ENCODE measurements at places on chromosomes 2 and 18. TPM values are rescaled to one million over a fixed set of nuclear protein-coding genes. Genes with fewer than 3 reads are reported as not detected.

Gene SLC23A3
- polyA plus RNA-seq = 4.7 TPM

Gene PXDN
- 10.6 TPM for polyA plus RNA-seq

Gene LOXHD1
- not detected for polyA plus RNA-seq

Gene DPYSL5
- not detected for polyA plus RNA-seq

Gene KLHL14
- not detected for polyA plus RNA-seq

Gene VWA3B
- polyA plus RNA-seq = not detected

Gene RAB6C
- not detected for polyA plus RNA-seq

Gene CD226
- 0.15 TPM for polyA plus RNA-seq

Gene PLEKHH2
- 2.9 TPM for polyA plus RNA-seq

Gene TRABD2A
- 0.23 TPM for polyA plus RNA-seq

Gene RSAD2
- 1.7 TPM for polyA plus RNA-seq

Gene AKAIN1
- not detected for polyA plus RNA-seq

Gene NCL
- polyA plus RNA-seq = 186 TPM

Gene ADAM23
- 1.5 TPM for polyA plus RNA-seq

Gene RTP5
- not detected for polyA plus RNA-seq

Gene UGT1A6
- polyA plus RNA-seq = not detected

Gene LRATD1
- 1.9 TPM for polyA plus RNA-seq

Gene WDR12
- polyA plus RNA-seq = 4.3 TPM

Gene SATB2
- 1.9 TPM for polyA plus RNA-seq

Gene POTEI
- polyA plus RNA-seq = not detected

Gene SLC38A11
- polyA plus RNA-seq = 0.63 TPM

Gene STARD6
- not detected for polyA plus RNA-seq

Gene C2orf92
- polyA plus RNA-seq = 36.3 TPM

Gene HNRNPLL
- 15.9 TPM for polyA plus RNA-seq

Gene HOXD1
- polyA plus RNA-seq = 1.0 TPM

Gene ANKRD12
- polyA plus RNA-seq = 7.6 TPM

Gene IL36G
- not detected for polyA plus RNA-seq

Gene MALT1
- polyA plus RNA-seq = 5.9 TPM

Gene LCT
- 24.8 TPM for polyA plus RNA-seq

Gene PSTPIP2
- polyA plus RNA-seq = 2.8 TPM

Gene TLX2
- polyA plus RNA-seq = not detected

Gene REG3A
- polyA plus RNA-seq = 67.5 TPM

Gene CYRIA
- polyA plus RNA-seq = 1.9 TPM

Gene LRRC30
- not detected for polyA plus RNA-seq

Gene SERPINB3
- polyA plus RNA-seq = not detected

Gene GAL3ST2
- not detected for polyA plus RNA-seq

Gene RGPD3
- polyA plus RNA-seq = 0.20 TPM

Gene CAD
- polyA plus RNA-seq = 16.9 TPM

Gene CLEC4F
- polyA plus RNA-seq = not detected

Gene SOWAHC
- polyA plus RNA-seq = 7.9 TPM

Gene BCL2
- 4.3 TPM for polyA plus RNA-seq

Gene SLC30A3
- 20.2 TPM for polyA plus RNA-seq

Gene FASTKD2
- 11.4 TPM for polyA plus RNA-seq

Gene BCL11A
- 4.4 TPM for polyA plus RNA-seq

Gene PLEKHM3
- polyA plus RNA-seq = 6.3 TPM

Gene YES1
- polyA plus RNA-seq = 8.9 TPM

Gene BMPR2
- 7.9 TPM for polyA plus RNA-seq

Gene DRC1
- polyA plus RNA-seq = not detected

Gene PTGR3
- 9.4 TPM for polyA plus RNA-seq

Gene PSMA8
- polyA plus RNA-seq = not detected

Gene RGPD5
- polyA plus RNA-seq = 24.9 TPM

Gene TANC1
- 7.8 TPM for polyA plus RNA-seq

Gene CFAP65
- polyA plus RNA-seq = not detected

Gene TMEFF2
- polyA plus RNA-seq = not detected

Gene RPIA
- polyA plus RNA-seq = 7.3 TPM

Gene LYPD6
- polyA plus RNA-seq = 0.25 TPM

Gene CFC1
- polyA plus RNA-seq = not detected

Gene SLC8A1
- polyA plus RNA-seq = 0.38 TPM

Gene SPATA3
- polyA plus RNA-seq = not detected

Gene IDH1
- polyA plus RNA-seq = 25.1 TPM

Measured in aorta (tissue), 5 donors.